ENCODE measurements at places on chromosomes 3 and 15.

DNA sequence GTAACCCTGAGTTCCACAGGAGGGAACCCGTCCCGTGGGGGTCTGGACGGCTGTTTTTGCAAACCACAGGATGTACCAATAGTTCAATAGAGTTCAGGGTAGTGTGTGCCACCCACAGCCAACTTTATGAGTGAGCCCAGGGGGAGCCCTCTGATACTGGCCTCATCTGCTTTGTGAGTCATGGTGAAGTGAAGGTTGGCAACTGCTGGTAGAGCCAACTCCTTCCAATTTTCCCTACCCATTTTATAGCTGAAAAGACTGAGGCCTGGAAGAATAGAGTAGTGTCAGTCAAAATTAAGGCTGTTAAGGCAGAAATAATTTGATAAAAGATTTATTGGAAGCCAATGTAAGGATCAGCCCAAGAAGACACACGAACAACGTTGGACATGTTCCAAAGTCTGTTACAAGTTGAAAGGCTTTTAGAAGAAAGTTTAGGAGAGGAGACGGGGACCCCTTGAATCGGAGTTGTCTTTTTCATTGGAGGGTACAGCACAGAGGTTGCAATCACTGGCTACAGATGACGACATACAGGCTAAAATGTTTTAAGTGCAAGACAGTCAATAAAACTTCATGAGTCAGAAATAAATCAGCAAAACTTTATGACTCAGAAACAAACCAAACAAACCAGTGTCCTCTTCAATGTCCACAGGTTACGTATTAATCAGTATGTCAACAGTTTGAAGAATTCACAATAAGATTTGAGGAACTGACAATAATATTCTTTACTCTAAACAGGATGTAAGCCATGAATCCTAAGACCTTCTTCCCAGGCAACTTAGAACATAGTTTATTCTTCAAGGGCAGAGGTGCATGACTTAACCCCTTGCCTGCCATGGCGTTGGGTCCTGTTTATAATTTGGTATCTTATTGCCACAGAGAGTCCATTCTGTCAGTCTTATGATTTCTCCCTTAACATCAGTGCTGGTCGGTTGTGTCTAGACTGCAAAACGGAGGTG is 62.9 kb upstream of the NR2E3 start:
- no peak for DNase-seq

DNA sequence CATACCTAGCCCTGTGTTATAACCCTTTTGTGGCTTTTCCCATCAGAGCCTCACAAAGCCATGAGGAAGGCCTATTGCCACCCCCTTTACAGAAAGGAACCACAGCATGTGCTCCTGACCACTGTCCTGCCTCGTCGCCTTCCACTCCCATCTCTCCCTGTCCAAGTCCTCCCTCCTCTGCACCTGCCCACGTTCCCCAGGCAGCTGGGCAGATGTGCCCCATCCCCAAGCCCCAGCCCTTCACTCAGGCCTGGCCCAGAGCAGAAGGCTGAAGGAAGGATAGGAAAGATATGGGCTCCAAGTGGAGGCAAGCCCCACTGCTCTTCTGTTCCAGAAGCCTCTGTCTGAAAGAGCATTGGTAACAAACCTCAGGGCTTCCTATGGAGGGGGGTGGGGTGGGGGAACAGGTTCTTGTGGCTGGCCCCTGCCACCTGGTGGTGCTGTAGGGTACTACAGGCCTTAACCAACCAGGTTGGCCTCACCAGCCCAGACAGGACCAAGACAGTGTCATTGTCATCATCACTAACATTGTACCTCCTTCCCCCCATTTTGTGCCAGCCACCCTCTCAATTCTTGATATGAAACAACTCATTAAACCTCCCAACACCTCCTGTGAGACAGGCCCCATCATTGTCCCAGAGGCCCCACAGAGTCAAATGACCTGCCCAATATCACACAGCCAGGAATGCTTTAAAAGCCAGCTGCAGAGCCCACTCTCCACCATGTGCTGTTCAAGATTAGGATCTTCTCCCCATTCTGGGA is 10.0 kb downstream of the POC1A start:
- peak; percentile 86 for DNase-seq

GRCh38 chr3:129812589-129812988 is 80.9 kb downstream of the TMCC1 start:
- DNase-seq, result no peak

DNA sequence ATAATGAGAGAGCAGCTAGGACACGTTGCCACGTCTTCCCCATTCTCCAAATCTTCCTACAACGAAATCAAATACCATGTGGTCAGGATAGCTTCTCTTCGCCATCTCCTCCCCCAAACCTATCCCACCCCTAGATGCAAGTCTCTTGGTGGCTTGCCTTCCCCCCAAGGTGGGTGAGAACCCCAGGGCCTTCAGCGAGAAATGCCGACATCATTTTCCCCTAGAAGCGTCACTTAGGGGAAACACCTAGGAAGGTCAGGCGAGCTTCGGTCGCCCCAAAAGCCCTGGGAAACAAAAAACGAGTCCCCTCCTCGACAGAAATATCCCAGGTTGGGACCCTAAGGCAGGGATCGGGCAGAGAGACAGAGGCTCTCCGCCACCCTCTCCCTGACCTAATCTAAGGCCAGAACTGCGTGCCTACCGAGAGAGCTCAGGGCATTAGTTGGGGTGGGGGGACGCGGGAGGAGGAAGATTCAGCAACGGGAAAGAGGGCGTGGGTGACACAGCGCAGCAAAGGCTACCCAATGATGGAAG is 502 bp downstream of the DPH3 start:
- no peak for DNase-seq
